ENCODE measurements at places on chromosomes 5 and 9. TPM values are rescaled to one million over a fixed set of nuclear protein-coding genes. Genes with fewer than 3 reads are reported as not detected.

The CCDC180 gene
- 6.2 TPM for total RNA-seq

The IFNA17 gene
- total RNA-seq: not detected

The SLC6A3 gene
- total RNA-seq: not detected

The ZDHHC11B gene
- not detected for total RNA-seq

The PCDHGA5 gene
- total RNA-seq: 2.7 TPM

Data from osteoblast (primary cell).